ENCODE measurements at places on chromosomes 13 and 19.

- DNase-seq, result no peak
These were observed 9.0 kb downstream of the F2RL3 start for GRCh38 chr19:16897856-16898161.

GRCh38 chr19:57288373-57288772 is 8.1 kb downstream of the ZNF460 start:
- DNase-seq, result no peak

GRCh38 chr19:17246681-17247425 is 1.1 kb upstream of the NR2F6 start:
- DNase-seq, result no peak

DNA sequence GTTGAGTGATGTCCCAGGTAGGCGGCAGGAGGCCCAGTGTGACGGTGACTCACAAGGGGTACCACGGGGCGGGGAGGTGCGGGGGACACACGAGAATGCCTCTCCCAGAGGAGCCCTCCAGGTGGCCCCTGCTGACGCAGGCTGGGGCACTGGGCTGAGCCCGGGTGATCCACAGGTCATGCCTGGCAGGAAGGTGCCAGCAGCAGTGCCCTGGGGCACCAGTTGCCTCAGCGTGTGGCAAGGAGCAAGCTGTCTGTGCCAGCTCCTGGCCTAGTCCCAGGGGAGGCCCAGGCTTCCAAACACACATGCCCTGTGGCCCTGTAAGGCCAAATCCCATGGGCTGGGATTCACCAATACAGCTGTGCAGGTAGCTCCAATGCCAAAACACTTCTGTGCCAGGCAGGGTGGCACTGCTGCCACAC is 28.0 kb downstream of the AKT2 start:
- DNase-seq, result no peak

DNA sequence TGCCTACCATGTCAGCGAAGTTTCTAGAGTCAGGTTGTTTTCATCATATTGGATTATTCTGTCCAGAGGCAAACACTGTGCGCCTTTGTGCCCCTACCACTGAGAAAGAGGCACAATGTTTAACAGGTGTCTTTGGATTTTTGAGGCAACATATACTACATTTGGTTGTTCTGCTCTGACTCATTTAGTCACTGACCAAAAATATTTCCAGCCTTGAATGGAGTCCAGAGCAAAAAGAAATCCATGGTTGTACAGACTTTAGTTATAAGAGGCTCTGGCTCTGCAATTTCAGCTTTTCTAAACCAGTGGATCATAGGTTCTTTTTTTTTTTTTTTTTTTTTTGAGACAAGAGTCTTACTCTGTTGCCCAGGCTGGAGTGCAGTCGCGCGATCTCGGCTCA is 35.7 kb downstream of the LACC1 start:
- DNase-seq, result no peak

- DNase-seq, result no peak
These were observed 120.9 kb upstream of the TSC22D1 start for GRCh38 chr13:44697058-44697457.

- no peak for DNase-seq
These were observed 373 bp downstream of the TNFAIP8L1 start for GRCh38 chr19:4639531-4640246.

DNA sequence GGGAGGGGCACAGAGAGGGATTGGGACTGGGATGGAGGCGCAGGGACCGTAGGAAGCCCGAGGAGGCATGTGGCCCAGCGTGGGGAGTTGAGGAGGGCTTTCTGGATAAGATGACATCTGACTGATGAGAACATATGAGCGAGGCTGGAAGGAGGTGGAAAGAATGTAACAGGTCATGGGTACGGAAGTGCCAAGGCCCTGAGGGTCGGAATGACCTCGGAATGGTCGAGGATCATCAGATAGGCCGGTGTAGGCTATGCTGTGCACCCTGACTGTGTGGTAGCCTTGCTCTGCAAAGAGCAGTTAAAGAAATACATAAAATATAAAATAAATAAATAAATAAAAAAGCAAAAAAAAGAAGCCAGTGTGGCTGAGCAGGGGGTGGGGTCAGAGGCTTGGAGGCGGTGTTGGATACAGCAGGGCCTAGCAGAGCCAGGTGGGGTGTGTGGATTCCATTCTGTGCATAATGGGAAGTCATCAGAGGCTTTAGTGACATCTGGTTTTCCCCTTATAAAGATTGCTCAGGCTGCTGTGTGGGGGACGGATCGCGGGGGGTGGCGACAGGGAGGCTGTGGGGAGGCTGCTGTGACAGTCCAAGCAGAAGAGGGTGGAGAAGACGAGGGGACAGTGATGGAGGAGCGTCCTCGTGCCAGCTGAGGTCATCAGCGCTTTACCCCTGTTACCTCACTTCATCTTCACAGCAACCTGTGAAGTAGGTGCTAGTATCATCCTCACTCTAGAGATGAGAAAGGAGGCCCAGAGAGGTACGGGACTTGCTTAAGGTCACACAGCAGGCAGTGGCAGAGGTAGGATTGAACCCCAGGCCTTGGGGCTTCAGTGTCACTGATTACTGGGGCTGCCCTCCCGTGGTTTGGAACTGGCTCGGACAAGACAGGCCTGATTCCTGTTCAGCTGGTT is 5.0 kb downstream of the PAK4 start:
- no peak for DNase-seq

DNA sequence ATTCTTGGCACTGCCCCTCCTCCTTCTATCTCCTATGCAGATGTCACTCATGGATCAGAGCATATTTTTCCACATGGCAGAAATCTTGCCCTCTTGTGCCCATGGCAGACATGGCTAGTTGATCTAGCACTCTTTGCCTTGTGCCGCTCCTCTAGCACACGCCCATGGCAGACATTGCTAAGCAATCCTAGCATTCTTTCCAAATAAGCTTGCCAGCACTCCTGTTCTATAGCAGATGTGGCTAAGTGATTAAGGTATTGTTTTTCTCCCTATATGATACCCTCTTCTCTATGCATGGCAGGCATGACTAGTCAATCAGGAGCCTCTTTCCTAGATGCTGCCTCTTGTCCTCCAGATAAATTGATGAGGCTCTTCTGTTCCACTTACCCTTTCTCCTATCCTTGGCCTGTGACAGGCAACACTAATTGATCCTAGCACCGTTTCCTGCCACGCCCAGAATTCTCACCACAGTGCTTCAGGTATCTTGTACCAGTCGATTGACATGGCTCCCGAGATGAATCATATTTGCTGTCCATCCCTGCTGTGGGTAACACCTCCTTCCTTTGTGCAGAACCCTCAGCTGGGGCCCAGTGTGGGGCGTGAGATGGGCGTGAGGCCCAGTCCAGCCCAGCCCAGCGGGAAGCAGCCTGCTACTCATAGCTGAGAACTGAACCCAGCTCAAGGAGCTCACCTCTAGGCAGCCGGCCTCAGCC is 26.9 kb downstream of the TMED1 start:
- peak; percentile 90 for DNase-seq

DNA sequence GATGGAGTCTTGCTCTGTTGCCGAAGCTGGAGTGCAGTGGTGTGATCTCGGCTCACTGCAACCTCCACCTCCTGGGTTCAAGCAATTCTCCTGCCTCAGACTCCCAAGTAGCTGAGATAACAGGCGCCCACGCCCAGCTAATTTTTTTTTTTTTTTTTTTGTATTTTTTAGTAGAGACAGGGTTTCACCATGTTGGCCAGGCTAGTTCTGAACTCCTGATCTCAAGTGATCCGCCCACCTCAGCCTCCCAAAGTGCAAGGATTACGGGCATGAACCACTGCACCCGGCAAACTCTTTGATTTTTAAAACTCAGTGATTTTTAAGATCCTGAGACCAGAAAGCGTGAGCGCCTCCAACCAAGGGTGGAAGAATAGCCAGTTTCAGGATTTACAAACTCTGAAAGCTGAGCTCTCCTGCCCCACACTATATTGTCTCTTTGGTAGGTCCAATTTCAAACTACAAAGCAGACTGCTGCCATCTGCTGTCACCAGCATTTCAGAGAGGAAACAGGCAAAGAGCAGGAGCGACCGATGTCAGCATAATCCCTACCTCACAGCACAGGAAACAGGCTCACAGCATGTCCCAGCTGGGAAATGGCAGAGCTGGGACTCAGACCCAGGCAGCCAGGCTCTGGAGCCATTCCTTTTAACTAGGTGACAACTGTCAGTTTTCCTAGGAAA is 9.2 kb downstream of the NOSIP start:
- DNase-seq, result no peak

GRCh38 chr13:41706152-41706551 is 248.8 kb downstream of the RGCC start:
- DNase-seq, result no peak
